ENCODE measurements at places on chromosomes 1 and 21. TPM values are rescaled to one million over a fixed set of nuclear protein-coding genes. Genes with fewer than 3 reads are reported as not detected.

- DNase-seq = no peak
These were observed 66.1 kb downstream of the UCK2 start for GRCh38 chr1:165893507-165893906.

- DNase-seq = no peak
These were observed 108.8 kb downstream of the KIF26B start for GRCh38 chr1:245263529-245264095.

DNA sequence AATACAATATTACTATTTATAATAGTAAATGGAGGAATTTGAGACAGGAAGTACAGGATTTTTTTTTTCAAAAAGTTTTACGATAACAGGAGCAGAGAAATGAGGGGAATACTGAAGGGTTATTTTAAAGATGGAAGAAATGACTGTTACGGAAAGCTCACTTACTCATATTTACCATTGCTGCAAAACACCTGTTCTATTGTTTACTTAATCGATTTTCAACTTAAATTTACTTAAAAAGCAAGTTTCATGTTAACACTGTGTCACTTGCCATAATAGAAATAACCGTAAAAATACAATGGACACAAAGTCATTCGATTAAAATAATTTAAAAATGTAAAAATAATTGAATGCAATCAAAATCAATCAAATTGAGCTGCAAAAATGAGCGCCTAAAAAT is 3.4 kb upstream of the EXO1 start:
- DNase-seq = no peak

- no peak for DNase-seq
These were observed 142.1 kb downstream of the NEGR1 start for GRCh38 chr1:72140222-72140621.

GRCh38 chr1:161066694-161067093 is 3.0 kb downstream of the ARHGAP30 start:
- no peak for DNase-seq

- DNase-seq = no peak
These were observed 153.7 kb downstream of the PDE4B start for GRCh38 chr1:65946376-65946775.

DNA sequence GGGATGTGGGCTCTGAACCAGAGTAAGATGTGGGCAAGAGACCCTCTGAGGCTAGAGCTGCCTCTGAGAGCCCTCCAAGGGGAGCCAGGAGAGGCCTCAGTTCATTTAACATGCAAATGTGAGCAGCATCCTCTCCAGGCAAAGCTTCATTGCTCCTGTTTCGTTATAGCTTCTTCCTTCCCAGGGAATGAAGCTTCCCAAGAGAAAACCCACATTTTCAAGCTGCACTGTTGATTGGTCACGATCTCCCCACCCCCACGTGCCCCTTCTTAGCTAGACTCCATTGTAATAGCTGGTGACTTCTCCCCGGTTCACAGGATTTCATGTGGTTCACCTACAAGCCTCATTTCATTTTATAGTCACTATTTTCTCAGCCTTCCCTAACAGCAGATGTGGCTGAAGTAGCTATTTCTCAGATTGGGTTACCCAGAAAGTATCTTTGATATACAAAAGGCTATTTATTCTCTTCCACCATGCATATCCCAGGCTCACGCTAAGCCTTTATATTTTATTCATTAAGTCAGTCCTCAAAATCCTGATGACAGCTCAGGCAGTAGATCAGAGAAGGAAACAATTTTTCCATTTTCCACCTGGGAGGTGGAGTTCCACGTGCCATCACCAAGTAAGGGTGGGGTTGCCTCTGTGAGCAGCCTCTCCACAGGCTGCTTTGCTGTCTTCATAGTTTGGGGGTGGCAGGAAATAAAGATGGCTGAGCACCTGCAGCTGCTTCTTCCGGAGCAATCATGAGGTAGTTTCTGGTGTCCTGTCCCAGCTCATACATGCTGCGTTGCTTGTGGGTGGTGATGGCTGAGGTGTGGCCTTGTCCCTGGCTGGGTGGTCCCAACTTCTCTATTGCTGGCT is 178.3 kb upstream of the RAB4A start:
- no peak for DNase-seq

- no peak for DNase-seq
These were observed 3.8 kb upstream of the RWDD3 start for GRCh38 chr1:95230256-95230655.

- DNase-seq = no peak
These were observed 24.5 kb upstream of the CCN1 start for GRCh38 chr1:85555867-85556573.

DNA sequence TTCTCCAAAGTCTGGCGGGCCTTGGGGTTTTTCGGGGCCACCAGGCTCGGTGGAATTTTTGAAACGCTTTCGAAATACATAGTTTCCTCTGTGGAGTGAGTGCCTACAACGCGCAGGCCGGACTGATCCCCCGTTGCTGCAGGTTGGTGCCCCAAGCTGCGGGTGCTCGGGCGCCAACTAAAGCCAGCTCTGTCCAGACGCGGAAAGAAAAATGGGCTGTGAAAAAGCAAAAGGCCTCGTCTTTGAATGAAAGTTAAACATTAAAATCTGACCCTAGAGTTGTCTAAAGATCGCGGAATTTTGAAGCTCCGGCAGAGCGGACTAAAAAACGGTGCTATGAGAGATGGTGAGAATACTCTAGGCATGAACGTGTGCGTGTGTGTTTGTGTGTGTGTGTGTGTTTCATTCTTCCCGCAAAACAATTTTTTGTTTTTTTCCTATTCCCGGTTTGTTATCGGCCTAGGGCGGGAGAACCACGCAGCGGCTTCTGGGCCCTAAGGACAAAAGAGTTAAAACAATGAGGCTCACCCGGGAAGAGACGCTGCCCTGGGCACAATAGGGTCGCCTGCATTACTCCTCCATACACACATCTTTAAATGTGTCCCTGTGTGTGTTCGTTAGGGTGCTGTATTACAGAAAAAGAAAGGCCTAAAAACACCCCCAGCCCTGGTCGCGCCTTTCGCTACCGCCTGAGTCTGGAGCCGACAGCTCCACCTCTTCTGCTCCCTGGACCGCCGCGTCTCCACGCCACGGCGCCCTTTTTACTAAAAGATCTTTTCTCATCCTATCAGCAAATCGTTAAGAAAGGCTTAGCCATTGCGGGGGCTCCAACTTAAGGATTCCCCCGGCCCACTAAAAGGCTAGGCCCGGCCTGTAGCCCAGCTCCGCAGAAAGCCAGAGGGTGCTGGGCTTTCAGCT is 3.2 kb downstream of the TBX15 start:
- no peak for DNase-seq

- no peak for DNase-seq
These were observed 62.3 kb downstream of the KAZN start for GRCh38 chr1:14660801-14661200.

- DNase-seq = no peak
These were observed 43.0 kb downstream of the ATF3 start for GRCh38 chr1:212651521-212651920.

DNA sequence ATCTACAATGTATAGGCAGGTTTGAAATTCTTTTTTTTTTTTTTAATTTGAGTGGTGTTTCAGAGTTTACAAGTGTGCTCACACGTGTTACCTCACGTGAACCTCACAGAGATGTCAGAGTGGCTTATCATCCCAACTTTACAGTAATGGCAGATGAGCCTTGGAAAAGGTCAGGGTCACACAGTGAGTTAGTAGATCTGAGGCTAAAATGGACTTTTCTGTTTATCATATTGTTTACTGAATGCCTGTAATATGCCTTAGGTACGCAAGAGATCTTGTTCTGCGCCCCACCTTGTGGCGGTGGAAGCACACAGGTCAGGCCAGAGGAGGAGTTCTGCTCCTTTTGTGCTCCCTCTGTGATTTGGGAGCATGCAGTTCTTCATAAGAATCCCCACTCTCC is 80.0 kb downstream of the DYRK1A start:
- DNase-seq = no peak

DNA sequence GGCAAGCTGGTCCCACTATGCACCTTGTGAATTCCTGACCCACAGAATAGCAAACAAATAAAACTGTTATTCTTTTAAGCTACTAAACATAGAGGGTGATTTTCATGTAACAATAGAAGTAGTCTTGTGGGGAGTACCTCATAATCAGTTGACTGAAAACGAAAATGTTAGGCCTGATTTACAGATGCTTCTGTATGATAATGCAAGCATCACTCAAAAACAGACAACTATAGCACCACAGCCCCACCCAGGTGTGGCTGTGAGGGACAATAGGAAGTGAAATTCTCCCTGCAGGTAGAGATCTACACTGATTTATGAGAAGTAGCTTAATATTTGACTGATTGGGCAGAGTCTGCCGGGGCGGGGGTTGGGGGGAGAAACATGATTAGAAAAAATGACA is 26.5 kb upstream of the KRTAP19-8 start:
- DNase-seq = no peak

GRCh38 chr21:42574234-42575027 is 60.8 kb downstream of the SLC37A1 start:
- peak; percentile 34 for DNase-seq

DNA sequence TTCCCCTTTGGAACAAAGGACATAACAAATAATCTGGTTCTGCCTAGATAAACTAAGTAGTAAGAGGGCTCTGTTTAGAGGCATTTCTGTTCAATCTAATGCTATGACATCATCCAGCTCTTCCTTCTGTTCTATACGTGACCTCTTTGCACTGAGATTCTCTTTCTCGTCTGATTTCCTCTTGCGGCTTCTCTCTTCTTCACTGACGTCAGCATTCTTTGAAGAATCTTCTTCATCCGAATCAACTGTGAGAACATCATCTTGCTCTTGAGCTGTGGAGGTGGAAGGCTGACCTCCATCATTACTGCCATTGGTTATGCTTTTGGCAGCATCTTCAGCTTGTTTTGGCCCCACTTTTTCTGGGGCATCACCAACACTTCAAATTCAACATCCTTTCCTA is 130.4 kb downstream of the HS2ST1 start:
- DNase-seq = no peak

DNA sequence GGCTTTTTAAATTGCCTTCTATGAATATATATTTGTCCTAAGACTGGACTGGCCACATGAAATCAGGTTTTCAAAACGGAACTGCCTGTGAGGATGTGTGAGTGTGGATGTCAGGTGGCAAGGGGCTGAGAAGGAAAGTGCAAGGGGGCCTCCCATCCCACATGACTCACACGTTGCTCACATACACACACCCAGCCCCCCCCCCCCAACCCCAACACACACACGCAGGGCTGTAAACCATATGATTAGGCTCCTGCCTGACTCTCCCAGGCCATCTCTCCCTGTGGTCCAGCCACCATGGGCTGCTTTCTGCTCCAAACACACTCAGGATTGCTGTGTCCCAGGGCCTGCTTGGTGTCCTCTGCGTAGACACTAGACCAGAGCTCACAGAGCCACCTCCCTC is 22.4 kb downstream of the DEGS1 start:
- peak; percentile 58 for DNase-seq

- no peak for DNase-seq
These were observed 132.6 kb upstream of the DUSP10 start for GRCh38 chr1:221874285-221875003.

- no peak for DNase-seq
These were observed 56.8 kb upstream of the CNTN2 start for GRCh38 chr1:204986181-204986580.

- DNase-seq = no peak
These were observed 38.2 kb upstream of the ZNF124 start for GRCh38 chr1:247210062-247210375.

DNA sequence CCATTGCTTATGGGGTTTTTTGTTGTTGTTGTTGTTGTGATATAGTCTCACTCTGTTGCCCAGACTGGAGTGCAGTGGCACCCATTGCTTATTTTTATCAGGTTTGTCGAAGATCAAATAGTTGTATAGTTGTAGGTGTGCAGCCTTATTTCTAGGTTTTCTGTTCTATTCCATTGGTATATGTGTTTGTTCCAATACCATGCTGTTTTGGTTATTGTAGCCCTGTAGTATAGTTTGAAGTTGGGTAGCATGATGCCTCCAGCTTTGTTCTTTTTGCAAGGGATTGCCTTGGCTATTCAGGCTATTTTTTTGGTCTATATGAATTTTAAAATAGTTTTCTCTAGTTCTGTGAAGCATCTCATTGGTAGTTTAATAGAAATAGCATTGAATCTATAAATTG is 11.6 kb downstream of the ZNF678 start:
- DNase-seq = no peak

DNA sequence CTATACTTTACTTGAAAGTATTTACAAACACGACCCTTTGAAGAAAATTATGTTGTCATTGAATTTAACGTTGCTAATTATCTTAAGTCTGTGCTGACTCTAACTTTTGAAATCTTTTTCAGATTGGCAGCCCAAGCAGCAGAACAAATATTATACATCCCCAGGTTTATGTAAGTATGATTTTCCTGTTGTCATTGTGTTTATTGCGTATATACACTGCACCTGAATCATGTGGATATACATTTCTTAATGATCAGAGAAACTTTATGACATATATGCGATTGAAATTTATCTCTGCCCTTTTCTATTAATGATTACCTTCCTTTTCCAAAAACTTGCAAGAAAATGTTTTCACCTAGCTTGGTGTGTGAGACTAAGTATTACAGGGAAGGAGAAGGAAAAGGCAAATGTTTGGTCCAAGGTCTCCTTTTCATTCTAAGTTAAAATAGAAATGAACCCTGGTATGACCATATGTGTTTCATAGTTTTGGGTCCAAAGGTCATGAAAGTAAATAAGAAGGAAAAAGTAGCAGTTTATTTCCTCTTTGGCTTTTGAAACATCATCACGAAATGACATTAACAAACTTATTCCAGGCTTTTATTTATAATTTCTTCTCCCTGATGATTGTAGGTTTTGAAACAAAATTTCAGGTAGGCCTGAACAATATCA is 116.8 kb downstream of the VPS13D start:
- no peak for DNase-seq

Gene RNF186
- total RNA-seq = not detected

Gene GUCA2A
- total RNA-seq = not detected

Gene SLC41A1
- 26.9 TPM for total RNA-seq

Gene DDAH1
- 57.2 TPM for total RNA-seq

Gene OR2L3
- not detected for total RNA-seq

Gene FALEC
- total RNA-seq = not detected

Gene NR0B2
- 2.3 TPM for total RNA-seq

Gene LCE1D
- total RNA-seq = not detected

Gene NBPF6
- total RNA-seq = not detected

Gene IL12RB2
- total RNA-seq = 2.1 TPM

Gene CR2
- 0.34 TPM for total RNA-seq
